Activated CD8-positive, alpha-beta memory T cell treated with anti-CD3 and anti-CD28 coated beads for 1 hour (primary cell): ENCODE measurements at places on chromosomes 4 and X.

DNA sequence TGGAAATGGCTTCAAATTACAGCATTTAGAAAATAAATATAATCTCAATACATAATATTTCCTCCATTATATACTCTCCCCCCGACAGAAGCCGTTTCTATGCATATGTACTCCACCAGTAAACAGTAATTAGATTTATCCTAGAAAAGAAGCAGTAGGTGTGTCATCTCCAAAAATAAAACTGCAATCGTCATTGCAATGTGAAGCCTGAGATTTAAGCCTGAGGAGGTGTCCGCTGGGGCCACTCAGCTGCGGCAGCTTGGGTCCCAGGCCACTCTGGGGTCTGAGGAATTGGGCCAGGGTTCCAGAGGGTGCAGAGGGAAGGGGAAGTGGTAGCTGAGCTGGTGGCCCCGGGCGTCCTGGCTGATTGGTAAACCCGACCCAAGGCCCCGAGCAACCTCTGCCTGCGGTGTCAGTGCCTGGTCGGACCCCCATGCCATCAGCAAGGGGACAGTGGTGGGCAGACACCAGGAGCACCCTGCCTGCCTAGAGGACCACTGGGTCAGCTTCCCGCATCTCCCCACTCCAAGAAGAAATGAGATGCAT lies 7.8 kb upstream of the MXD4 start:
- DNase-seq: no peak

GRCh38 chr4:60809486-60809800 lies 390.7 kb upstream of the ADGRL3 start:
- DNase-seq: no peak

DNA sequence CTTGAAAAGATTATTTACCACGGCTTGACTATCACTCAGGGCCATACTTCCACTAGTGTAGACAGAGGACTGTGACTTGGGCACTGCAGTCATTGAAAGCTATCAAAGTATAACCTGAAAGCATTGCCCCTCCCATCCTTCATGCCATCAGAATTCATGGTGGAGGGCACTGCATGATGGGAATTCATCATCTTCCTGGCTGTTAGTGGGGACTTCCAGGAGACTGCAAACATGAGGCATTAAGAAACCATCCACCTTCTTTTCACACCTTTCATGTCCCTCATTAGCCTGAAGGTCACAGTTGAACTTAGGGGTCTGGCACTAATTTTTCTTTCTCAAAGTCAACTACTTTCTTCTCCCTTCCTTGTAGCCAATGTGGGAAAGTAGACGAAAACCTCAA lies 25.8 kb downstream of the VSIG4 start:
- no peak for DNase-seq

GRCh38 chr4:110702326-110702725 lies 79.4 kb upstream of the PITX2 start:
- DNase-seq: no peak

DNA sequence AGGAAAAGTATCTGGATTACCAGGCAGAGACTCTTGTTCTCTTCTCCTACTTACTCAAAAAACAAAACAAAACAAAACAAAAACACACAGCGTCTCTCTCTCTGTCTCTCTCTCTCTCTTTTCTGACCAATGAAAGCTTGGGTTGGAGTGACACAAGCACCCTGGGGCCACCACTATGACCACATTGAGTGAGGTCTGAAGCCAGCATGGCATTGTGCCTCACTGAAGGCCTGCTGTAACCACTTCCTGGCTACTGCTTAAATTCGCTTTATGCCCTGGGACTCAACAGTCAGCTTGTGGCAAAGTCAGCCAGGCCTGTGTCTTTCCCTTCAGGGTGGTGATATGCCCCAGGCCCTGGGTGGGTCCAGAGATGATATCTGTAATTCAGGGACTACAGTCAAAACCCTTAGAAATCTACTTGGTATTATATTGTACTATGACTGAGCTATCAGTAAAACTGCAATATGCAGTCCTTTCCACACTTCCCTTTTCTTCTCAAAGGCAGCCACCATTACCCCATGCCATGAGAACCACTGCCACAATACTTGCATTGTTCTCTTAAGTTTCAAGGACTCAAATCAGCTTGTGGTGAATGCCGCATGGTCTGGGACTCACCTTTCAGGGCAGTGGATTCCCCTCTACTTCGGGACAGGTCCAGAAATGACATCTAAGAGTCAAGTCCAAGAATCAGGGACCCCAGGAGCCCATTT lies 606.8 kb upstream of the KLHL4 start:
- no peak for DNase-seq

DNA sequence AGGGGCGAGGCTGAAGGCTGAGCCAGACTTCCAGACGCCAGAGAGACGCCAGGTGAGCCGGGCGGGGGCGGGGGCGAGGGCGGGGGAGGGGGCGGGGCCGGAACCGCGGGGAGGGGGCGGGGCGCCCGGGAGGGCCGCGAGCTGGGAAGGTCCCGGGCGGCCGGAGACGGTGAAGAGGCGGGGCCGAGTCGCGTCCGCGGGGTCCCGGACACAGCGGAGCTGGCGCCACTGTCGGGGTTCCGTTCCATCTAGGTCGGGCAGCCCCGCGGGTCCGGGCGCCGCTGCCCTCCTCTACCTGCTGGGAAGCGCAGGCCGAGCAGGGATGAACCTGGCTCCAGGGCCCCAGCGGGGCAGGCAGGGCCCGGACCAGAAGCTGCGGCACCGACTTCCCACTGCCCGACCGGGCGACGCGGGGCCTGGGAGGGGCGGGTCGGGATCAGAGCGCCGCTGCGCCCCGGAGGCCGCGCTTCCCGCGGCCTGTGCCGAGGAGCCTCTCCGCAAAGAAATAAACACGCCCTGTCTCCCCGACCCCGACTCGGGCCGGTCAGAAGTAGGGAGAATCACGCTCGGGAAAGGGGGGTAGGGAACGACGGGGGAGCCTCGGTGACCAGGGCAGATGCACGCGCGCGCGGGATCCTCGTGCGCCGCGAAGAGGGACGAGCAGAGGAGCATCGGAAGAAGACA lies 10.6 kb downstream of the HMX1 start:
- no peak for DNase-seq

DNA sequence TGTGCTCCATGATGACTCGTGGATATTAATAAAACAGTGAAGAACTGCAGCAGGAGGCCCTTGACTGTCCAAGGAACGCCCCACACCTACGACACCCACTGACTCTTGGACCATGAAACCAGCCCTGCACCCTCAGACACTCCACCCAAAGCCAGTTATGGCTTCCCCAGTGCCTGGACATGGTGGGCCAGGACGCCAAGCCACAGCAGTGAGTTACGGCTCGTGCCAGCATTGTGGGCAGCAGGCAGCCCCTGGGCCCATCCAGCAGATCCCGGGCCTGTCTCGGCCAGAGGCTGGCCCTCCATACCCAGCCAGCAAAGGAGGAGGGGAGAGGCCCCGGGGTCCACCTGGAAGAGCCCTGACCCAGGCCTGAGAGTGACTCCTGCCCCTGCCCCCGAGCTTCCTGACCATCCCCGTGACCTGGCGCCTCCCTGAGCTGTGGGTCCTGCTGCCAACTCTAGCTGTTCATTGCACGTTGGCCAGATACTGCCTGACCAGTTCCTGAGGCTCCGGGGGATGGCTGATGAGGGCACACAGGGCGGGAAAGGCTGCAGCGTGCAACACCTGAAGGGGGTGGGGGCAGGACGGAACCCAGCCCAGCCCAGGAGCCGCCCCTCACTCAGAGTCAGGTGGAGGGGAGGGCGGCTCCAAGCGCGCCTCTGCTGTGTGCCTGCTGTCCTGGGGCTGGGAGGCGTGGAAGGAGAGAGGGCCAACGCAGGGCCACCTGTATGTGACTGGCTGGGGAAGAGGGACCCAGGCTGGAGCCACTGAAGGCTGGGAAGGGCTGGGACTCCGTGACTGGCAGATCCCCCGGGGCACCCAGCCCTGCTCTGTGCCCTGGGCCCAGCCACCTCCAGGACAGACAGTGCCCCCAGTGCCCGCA lies 739 bp downstream of the SLC49A3 start:
- DNase-seq: no peak

DNA sequence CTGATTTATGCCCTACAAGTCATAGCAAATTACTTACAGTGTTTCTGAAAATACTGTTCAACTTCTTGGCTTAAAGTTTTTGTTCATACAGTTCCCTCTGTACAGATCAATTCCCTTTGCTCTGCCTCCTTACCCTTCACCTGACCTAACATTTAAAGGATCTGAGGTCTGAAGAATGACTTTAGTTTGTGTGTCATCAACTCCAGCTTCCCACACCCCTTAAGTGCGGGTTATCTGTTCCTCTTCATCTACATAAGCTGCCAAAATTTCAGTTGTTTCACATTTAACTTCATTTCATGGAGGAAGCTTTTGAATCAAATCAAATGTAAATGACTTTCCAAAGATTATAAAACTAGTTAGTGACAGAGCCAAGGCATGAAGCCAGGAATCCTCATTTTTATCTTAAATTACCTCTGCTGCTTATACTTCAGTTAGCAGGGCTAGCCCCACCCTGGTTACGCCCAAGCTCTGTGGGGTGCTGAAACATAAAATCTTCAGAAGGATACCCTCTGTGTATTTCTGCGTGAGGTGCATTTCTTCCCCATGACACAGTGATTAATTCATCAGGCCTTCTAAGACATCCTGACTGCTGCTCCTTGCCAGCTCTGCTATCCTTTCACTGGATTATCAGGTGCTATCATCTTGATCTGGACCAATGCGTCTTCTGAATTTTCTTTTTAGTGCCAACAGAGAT lies 16.5 kb downstream of the CXCL1 start:
- DNase-seq: no peak

- no peak for DNase-seq
These were observed 1.1 kb downstream of the LIN54 start for GRCh38 chr4:83009529-83009928.

- DNase-seq: no peak
These were observed 1.5 kb downstream of the CCNG2 start for GRCh38 chr4:77158487-77158861.

DNA sequence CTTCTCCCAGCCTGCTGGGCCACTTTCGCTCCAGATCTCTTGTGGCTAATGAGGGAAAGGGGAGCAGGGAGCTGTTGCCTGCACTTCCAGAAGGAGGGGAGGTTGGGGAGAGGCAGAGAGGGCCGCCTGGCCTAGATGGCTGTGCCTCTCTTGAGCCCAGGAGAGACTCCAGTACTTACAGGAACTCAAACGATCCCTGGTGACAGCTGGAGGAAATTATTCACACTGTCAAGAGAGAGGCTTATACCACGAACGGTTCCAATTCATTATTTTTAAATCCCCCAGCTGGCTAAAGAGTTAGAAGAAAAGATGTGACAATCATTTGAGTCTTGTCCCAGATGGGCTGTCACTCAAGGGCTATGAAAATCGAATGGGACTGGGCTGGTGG lies 96.1 kb downstream of the PHKA2 start:
- DNase-seq: no peak

- no peak for DNase-seq
These were observed 947.9 kb downstream of the FAT4 start for GRCh38 chr4:126262665-126263064.

DNA sequence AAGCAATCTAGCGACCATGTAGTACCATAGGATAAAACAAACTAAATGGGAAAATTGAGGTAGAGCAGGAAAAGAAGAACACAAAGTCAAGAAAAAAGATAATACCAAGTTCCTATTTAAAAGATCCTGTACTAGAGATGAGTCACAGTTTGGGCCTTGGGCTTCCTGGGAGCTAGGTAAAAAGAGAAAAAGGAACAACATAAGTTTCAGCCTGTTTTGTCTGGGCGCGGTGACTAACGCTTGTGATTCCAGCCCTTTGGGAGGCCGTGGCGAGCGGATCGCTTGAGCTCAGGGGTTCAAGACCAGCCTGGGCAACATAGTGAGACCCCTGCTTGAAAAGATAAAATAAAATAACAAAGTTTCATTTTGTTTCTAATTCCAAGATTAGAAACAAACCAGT lies 14.0 kb upstream of the TMEM156 start:
- DNase-seq: no peak

GRCh38 chrX:48835524-48836329 lies at the start of gene PCSK1N:
Gene PCSK1N (minus strand): TSS chrX:48835610. CDS start chrX:48835532, 78 bp downstream.
- no peak for DNase-seq
